ENCODE measurements at places on chromosomes 2 and 18.
A peak's percentile ranks its signal among the peaks of the same experiment; 100 is the strongest.

- no peak overlapping the region for H3K27ac ChIP-seq
- no peak overlapping the region for H3K4me3 ChIP-seq
- H3K4me1 ChIP-seq = peaks cover 76% of the 10 kb centered on the region
- H3K27me3 ChIP-seq = no peaks in the 10 kb centered on the region
- DNase-seq = no peak
Observed at GRCh38 chr2:238506371-238507068, 79.8 kb downstream of the ASB1 start.

DNA sequence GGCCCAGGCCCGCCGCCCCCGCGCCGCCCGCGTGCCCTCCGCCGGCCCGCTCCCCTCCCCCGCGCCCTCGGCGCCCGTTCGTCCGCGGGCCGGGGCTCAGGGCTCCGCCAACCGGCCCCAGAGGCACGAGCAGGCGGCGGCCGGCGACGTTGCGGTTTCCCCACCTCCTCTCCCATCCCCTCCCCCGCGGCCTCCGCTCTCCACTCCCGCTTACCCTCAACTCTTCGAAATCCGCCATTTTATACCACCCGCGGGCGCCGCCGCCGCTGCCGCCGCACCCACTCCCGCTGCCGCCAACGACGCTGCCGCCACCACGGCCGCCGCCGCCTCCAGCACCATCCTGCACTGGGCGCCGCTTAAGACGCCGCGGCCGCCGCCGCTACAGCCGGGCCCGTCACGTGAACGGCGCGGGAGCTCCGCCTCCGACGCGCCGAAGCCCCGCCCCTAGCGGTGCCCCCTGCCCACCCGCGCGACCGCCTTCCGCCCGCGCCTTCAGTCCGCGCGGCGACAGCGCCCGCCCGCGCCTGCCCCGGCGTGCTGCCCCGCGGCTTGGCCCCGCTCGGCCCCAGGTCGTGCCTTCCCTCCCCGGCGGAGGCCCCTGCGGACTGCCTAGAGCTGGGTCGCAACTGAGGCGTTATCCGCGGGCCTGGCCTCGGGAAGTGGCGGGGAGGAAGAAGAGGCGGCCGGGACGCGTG lies at the start of the genes KATNAL2 and PIAS2:
KATNAL2 (plus strand) TSS at position 495 of the 695 bp plus-strand sequence. CDS start 29,271 bp downstream, outside the sequence.
PIAS2 (minus strand) TSS at position 400 of the 695 bp plus-strand sequence; CDS start at position 238, 162 bp downstream.
- H3K4me1 ChIP-seq = peaks cover 54% of the 10 kb centered on the region
- peak within 1 kb of the TSS; percentile 95 for H3K4me3 ChIP-seq
- peak within 1 kb of the TSS; percentile 86 for H3K27ac ChIP-seq
- H3K36me3 ChIP-seq = no peaks in the 10 kb centered on the region
- peak; percentile 87 for DNase-seq
- H3K27me3 ChIP-seq = peaks cover 15% of the 10 kb centered on the region

DNA sequence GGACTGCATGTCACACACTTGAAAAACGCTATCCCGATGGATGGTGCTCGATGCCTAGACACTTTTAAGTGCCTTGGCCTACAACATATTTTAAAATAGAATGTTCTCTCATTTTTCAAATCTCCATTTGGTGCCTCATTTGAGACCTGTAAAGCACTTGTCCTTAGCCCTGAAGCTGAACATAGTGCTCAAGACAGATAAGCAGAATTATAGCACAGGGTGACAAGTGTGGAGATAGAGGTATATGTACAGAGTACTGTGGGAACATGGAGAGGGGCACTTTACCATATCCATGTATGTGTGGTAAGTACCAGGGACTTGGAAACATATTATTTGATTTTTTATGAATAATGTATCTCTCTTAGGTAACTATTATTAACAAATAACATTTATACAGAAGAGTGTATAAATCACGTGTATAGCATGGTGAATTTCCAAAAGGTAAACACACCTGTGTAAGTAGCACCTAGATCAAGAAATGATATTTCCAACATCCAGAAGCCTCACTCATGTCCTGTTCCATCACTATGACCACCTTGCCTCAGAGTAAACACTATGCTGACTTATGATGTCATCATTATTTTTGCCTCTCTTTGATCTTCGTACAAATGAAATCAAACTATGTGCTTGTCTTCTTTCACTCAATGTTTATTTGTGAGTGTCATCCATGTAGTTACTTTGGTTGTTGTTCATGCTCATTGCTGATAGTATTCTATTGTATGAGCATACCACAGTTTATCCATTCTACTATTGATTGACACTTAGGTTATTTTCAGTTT lies 103.6 kb downstream of the BABAM2 start:
- no peak overlapping the region for H3K4me3 ChIP-seq
- H3K36me3 ChIP-seq = peaks cover 36% of the 10 kb centered on the region
- H3K4me1 ChIP-seq = peaks cover 6% of the 10 kb centered on the region
- no peak for DNase-seq

GRCh38 chr2:64414736-64415435 lies 39.1 kb upstream of the LGALSL start:
- no peak for DNase-seq
- peaks cover 43% of the 10 kb centered on the region for H3K4me1 ChIP-seq
- no peaks in the 10 kb centered on the region for H3K36me3 ChIP-seq
- no peak overlapping the region for H3K4me3 ChIP-seq
- peak overlapping the region; percentile 20 for H3K27ac ChIP-seq

DNA sequence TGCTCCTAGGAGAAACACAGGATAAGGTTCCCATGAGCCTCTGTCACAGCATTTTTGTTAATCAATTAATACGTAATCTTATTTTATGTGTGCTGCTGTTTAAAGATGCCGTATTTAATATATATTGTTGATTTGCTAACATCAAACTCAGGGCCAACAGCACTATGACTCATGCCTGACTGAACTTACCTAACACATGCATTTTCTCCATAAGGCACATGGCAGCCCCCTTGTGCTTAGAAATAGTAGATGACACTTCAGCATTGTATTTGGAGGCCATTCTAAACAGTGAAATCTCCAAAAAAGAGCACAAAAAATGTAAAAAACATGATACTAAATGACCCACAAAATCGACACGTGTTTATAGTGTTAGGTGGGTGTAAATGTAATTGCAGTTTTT lies 314.8 kb downstream of the MYCN start:
- H3K4me3 ChIP-seq = no peak overlapping the region
- no peak for DNase-seq
- peaks cover 9% of the 10 kb centered on the region for H3K27me3 ChIP-seq
- peaks cover 56% of the 10 kb centered on the region for H3K4me1 ChIP-seq

GRCh38 chr18:24534737-24535136 lies 74.3 kb downstream of the HRH4 start:
- DNase-seq = no peak
